Stimulated activated CD4-positive, alpha-beta T cell treated with anti-CD3 and anti-CD28 coated beads, TNF-alpha, amount 100 ng/mL, for 4 hours (primary cell): ENCODE measurements at places on chromosomes 3 and 15.

DNA sequence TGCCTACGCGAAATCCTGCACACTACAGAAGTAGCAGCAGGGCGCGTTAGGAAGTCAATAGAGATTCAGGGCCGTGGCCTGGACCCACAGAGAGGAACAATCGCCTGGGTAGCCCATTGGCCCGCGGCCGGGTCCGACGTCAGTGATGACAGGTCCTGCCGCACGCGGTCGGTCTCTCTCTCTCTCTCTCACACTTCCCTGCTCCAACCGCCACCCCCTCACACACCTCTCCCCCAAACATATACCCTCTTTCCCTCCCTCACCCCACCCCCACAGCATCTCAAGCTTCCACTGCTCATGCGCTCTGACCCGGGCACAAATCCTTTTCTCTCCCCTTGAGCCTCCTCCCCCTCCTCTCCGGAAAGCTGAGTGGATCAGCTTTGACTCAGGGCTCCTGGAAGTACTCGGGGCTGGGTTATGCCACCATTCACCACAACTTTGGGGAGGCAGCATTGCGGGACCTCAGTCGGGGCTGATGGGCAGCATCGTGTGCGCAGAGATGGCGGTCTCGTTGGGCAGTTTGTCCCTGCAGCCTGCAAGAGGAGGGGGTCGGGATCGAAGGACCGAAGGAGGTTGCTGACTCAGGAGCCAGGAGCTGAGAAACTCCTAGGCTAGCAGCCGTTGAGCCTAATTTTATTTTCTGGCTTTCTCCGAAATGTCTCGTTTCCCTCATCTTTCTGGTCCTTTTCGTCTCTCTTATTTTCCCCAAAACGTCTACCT is 9.0 kb downstream of the ZIC4 start:
- DNase-seq: no peak

DNA sequence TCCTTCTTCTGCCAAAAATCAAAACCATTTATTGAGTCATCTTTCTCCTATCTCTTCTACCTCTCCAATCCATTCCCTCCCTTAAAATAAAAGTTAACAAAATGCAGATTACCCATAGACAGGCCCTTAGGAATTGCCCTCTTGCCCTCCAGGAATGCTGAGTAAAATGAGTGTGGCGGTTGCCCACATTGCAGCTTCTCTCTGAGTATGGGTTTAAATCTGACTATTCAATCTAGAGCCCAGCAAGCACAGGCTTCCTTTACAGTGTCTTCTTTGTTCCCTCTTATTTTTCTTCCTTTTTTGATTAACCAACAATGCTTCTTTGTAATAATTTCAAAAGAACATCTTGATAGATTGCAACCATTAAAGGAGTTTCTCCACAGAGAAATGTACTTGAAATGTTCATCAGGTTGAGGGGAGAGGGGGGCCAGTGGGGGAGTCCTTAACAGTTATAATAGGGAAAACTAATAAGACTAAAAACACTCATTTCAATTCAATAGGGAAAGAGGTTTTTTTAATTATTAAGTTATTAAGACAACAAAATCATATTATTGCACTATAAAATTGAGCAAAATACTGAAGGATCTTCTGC is 135.3 kb upstream of the LMCD1 start:
- no peak for DNase-seq

GRCh38 chr15:67605871-67606270 is 63.4 kb downstream of the MAP2K5 start:
- no peak for DNase-seq

GRCh38 chr3:139756529-139757103 is 78.8 kb upstream of the NMNAT3 start:
- no peak for DNase-seq

- DNase-seq: no peak
Observed at GRCh38 chr3:166731701-166732100, 648.4 kb downstream of the ZBBX start.

DNA sequence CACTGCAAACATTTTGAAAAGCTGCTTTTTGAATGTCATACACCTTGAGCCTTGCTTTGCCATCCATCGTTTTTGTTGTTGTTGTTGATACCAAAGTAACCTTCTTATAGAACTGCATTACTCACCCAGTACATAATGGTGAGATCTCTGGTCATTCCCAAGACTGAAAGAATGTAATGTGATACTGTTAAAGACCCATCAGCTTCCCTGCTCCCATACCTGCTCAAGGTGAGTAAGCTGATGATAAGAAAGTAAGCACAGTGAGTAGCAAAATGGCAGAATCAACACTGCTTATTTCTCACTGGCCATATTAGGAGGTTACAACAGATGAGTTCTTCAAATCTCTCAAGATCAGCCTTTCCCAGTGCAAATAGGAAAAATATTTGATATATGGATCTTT is 89.8 kb downstream of the CADPS start:
- no peak for DNase-seq

- no peak for DNase-seq
Observed at GRCh38 chr3:52126036-52126435, 28.2 kb downstream of the POC1A start.

- DNase-seq: no peak
Observed at GRCh38 chr3:127909646-127910045, 5.4 kb upstream of the KBTBD12 start.

GRCh38 chr3:187648177-187648576 is 22.0 kb downstream of the SST start:
- no peak for DNase-seq

GRCh38 chr3:190701096-190701532 is 161.4 kb downstream of the GMNC start:
- no peak for DNase-seq

- DNase-seq: no peak
Observed at GRCh38 chr15:101696829-101697228, 27.4 kb downstream of the TARS3 start.

DNA sequence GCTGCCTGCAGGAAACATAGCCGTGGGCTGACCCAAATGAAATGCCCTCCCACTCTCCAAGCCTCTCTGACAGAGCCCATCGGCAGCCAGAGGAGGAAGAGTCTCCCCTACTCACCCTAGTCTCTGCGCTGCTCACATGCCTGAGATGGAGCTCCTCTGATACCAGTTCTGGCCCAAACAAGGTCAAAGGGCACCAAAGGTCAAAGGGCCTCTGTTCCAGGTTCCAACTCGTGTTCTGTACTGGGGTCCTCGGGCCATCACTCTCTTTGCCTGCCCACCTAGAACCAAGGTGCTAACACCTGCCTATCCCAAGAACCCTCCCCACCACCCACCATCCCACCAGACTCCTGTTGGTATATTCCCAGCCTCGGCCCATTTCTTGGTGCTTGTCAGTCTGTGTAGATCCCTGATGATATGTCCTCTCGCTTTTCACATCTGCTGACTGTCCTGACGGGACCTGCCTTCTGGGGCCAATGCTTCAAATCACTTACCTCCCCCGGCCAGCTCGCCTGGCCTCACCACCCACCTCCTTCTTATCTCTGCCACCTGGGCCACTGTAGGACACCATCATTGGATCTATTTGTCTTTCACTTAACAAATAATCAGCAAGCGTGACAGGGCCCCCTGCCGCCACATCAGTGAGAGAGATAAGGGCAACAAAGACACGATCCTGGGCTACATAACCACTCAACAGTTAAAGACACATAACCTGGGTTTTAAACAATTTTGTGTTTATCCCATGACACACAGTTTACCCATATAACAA is 90.4 kb downstream of the SRGAP3 start:
- no peak for DNase-seq

GRCh38 chr3:117630469-117630868 is 920.9 kb downstream of the TUSC7 start:
- DNase-seq: no peak

- no peak for DNase-seq
Observed at GRCh38 chr15:98292442-98293240, 332.1 kb downstream of the ARRDC4 start.

- DNase-seq: no peak
Observed at GRCh38 chr3:23760871-23761373, 44.8 kb upstream of the UBE2E1 start.

- DNase-seq: no peak
Observed at GRCh38 chr3:158279609-158280008, 169.7 kb downstream of the RSRC1 start.

GRCh38 chr15:53665930-53666329 is 93.5 kb downstream of the WDR72 start:
- no peak for DNase-seq

DNA sequence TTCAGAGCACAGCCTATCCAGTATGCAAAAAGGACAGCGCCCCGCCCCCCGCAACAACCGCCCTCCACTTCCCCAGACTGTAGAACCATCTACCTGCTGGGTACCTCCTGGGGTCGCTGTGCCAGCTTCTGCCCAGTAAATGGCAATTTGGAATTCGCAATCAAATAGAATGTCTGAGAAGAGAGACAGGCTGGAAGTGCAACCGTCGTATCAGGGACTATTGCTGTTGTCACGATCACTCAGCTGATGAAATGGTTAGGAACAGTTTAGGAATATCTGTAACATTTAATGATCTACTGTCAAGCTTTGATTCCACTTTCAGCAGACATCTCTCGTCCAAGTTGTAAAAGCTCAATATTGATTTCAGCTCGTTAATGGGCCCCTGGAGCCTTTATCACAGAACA is 13.3 kb upstream of the PARL start:
- no peak for DNase-seq

DNA sequence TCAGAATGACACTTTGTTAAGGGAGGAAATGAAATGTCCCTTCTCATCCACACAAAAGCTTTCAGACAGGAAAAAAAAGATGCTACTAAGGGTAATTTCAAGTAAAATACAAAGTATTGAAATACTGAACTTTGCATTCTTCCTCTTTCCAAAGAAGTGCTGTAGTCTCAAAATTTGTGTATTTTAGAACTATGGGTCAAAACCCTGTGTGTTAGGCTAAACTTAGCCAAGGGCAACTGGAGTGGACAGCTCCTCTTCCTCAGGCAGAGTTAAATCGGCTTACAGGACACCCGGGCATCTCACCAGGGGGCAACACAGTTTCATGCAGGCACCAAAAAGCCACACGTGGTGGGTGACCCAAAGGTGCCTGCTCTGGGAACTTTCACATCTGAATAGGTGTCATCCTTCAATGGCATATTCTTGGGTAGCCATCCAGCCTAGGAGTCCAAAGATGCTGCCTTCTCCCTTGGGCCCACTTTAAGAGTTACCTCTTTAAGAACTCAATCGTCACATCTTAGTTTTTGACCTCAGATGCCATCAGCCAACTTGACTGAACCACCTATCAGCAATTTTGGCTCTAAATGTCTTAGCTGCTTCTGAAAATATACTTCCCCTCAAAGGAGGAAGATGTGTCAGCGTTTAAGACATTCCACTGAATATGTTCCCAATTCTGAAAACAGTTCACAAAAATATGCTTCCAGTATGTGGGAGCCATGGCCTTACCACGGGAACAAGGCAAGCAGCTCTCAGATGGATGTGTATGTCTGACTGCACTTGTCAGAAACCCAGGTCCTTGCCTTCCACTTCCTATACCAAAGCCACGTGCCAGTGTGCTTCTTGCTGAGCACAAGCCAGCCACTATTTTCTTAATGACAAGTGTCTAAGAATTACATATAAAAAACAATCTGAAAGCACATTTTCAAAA is 32.2 kb upstream of the MUC13 start:
- DNase-seq: no peak

DNA sequence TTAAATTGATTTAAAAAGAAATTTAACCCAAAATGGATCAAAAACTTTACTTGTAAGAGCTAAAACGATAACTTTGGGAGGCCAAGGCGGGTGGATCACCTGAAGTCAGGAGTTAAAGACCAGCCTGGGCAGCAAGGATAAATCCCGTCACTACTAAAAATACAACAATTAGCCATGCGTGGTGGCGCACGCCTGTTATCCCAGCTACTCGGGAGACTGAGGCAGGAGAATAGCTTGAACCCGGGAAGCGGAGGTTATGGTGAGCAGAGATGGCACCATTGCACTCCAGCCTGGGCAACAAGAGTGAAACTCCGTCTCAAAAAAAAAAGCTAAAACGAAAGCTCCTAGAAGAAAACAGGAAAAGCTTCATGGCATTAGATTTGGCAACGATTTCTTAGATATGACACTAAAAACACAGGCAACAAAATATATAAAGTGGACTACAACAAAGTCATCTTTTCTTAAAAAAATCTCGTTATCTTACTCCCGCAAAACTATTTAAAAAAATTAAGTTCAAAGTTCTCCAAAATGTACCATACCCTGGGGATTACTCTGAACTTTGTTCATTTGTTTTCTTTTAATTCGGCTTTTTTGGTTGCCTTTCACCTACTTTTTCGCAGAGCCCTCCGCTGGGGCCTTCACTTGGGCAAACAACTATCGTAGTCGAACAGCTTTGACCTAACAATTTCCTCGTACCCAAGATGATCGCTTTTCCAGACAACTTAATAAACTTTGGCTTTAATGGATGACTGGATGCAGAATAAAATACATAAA is 2.9 kb downstream of the HDDC3 start:
- no peak for DNase-seq

DNA sequence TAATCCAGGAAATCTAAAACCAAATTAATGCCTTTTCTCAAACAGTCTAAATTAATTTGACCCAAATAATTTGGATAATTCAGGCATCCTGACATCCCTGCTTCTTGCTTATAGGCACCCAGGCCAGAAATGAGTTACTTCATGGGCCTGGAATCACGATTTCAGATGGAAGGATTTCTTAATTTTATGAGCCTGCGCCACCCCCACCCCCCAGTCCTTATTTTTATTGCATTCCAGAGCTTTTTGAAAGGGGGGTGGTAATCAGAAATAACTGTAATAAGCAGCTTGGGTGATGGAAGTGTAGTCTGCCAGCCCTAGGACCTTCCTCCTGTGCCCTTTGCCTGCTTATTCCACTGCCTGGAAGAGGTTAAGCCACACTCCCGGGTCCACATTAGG is 1.3 kb downstream of the AP2M1 start:
- DNase-seq: no peak

GRCh38 chr3:48957006-48957705 is 32.9 kb upstream of the P4HTM start:
- DNase-seq: no peak

GRCh38 chr3:173214576-173214975 is 73.5 kb upstream of the SPATA16 start:
- DNase-seq: no peak

DNA sequence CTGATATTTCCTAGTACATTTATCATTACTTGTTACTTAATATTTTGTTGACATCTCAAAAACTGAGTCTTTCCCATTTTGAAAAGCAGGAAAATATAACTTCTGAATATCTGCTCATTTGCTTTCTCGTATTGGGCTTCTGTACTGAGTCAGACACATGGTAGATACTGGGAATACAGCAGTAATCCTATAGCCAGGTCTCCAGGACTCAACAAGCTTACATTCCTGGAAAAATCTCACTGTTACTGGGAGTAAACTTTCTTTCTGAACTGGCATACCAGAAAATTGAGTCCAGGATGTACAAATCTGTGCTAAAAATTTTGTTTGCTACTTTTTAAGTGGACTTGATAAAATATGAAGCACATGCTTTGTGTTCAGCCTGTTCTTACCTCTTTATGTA is 240.4 kb downstream of the RBMS3 start:
- DNase-seq: no peak

DNA sequence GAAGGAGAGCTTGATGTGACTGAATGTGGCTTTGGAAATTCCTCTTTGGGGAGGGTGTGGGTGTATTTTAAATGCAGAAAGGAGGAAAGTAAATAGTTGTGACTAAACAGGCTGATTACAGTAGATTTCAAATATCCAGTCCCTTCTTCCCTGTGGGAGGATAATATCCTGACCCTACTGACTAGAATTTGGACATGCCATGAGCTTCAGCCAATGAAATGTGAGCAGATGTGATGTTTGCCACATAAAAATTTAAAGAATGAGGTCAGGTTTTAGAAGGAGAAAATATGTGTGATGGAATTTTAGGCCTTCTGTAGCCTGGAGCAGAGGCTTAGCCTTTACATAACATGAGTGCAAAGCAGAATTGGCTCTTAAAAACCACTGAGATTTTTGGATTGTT is 1218.9 kb downstream of the ROBO2 start:
- DNase-seq: no peak
